ENCODE measurements at places on chromosomes 2 and 18.

DNA sequence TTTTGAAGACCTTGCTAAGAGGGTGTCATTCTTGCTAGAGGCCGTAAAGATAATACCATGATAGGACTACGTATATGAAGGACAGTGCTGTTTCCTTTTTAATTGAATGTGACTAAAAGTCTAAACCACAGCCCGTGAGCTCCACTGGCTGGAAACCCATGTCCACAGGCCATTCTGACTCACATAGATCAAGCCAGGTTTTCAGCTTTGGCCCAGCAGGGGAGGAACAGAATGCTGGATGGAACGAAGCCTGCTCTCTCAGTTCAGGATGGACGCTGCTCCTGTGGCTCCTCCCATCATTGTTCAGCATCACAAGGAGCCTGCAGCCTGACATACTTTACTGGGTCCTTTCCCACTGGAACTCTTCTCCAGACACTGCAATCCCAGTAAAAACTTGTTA, 47.6 kb downstream of the ALPK2 start:
- DNase-seq = no peak

DNA sequence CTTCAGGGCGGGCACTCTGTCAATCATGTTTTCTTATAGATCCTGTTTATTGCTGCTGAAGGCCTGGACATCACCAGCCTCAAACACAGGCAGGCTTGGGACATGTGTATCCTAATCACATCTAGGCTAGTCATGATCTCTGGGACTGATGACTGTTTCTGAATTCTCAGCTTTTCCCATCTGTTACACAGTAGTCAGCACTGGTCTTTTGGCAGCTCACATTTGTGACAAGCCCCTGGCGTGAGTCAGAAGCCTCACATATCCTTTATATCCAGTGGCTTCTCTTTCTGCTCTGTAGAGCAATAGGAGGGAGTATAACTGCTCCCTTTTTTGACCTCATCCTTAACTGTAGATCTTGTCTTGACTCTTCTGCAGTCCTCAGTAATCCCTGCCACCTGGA, 4.5 kb downstream of the SEMA4F start:
- no peak for DNase-seq

GRCh38 chr2:111143107-111143842, 22.6 kb downstream of the BCL2L11 start:
- DNase-seq = no peak

GRCh38 chr2:204669382-204669781, 124.1 kb downstream of the PARD3B start:
- DNase-seq = no peak

- DNase-seq = no peak
Observed at GRCh38 chr18:79445221-79445620, 49.5 kb downstream of the NFATC1 start.

- no peak for DNase-seq
Observed at GRCh38 chr2:222952204-222952603, 91.4 kb downstream of the ACSL3 start.

DNA sequence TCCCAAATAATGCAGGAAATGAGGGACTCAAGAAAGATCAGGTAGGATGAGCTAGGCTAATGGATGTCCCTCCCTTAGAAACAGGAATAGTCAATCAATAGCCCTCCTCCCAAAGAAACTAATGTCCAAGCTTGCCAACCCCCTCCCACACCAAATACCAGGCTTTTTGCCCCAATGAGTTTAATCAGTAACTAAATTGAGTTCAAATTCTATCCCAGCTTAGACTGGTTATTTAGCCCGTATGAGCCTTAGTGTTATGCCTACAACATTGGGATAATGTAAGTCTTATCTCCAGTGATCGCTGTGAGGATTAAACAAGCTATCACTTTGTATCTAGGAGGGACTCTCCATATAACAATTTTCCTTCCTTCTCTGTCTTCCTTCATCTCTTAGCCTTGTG, 310.7 kb downstream of the DPP10 start:
- no peak for DNase-seq

DNA sequence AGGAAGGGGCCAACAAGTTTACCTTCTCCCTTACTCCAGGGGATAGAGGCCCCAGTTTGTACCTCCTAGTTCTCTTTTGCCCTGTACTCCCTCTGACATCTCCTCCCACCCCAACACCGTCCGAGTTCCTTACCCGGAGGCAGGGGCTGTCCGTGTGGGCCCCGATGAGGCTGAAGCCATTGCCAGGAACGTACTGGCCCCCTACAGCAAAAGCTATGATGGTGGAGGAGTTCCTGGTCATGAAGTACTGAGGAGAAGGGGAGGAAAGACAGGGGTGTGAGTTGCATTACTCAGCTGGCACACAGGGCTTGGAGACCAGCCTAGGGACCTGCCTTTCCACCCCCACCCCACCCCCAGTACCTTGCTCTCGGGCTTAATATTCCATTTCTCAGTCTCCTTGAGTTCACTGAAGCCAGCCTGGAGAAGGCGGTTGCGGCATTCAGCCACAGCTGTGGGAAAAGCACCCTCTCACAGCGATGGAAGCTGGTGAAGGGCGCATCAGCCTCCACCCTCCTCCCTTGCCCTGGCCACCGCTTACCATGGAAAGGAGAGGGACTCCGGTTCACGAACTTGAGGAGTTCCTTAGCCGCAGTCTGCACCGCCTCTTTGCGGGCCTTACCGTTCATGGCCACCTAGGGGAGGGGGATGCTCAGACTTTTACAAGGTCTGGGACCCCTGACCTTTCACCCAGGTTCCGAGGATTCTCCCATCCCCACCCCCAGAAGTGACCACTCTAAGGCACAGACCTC, 1.0 kb downstream of the DNPEP start:
- no peak for DNase-seq

- no peak for DNase-seq
Observed at GRCh38 chr2:101803945-101804696, 106.6 kb downstream of the MAP4K4 start.

DNA sequence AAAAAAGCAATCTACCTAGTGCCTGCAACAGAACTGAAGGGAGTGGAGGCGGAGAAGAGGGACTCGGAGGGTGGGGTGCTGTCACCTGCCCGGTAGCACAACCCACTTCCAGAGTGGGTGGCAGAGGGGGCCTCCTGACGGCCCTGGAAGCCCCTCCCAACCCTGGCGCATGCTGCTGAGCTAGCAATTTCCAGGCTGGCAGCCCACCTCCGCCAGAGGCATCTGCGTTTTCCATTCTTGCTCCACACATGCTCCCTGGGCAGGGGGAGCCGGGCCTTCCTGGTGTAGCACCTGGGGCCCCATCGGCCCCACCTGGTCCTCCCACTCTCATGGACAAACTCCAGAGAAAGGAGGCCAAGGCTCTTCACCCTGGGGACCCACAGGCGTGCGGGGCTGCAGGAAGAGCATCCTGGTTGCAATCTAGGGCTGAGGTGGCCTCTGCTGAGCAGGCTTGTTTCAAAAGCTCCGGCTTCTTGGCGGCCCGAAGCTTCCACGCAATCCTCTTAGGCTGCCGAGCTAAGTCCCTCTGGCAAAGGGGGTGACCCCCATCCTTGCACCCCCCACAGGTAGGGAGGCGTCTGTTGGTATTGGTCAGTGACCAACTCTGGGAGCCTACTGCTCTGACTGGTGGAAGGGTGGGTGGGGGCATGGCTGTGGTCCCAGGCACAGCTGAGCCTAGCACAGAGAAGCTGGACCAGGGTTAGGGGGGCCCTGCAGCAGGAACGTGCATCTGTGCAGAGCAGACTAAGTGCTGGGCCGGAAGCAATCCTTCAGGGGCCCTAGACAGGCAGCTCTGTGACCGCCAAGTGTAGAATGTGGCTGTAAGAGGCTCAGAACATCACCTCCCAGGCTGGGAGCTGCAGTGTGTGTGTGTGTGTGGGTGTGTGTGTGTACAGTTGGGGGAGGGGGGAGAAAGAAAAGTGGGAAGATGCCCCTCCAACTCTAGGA, 2.6 kb downstream of the HS6ST1 start:
- no peak for DNase-seq

GRCh38 chr2:28364610-28365009, 28.0 kb upstream of the FOSL2 start:
- no peak for DNase-seq

- DNase-seq = no peak
Observed at GRCh38 chr2:28377195-28377816, 15.4 kb upstream of the FOSL2 start.

- DNase-seq = no peak
Observed at GRCh38 chr2:134975281-134976009, 56.8 kb downstream of the CCNT2 start.

DNA sequence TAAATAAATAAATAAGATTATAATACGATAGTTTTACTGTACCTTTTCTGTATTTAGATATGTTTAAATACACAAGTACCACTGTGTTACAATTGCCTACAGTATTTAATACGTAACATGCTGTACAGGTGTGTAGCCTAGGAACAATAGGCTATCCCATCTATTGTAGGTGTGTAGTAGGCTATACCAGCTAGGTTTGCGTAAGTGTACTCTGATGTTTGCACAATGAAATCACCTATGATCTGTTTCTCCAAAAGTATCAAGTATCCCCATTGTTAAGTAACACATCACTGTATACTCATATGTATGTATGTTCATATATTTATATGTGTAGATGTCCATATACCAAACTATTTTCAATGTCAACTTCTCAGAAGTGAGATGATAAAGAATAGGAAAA, 118.2 kb upstream of the RND3 start:
- no peak for DNase-seq

- DNase-seq = no peak
Observed at GRCh38 chr2:10924859-10925258, 13.1 kb downstream of the KCNF1 start.

GRCh38 chr2:66560683-66561082, 125.8 kb downstream of the MEIS1 start:
- DNase-seq = no peak

- no peak for DNase-seq
Observed at GRCh38 chr2:236795861-236796219, 226.2 kb downstream of the ACKR3 start.

DNA sequence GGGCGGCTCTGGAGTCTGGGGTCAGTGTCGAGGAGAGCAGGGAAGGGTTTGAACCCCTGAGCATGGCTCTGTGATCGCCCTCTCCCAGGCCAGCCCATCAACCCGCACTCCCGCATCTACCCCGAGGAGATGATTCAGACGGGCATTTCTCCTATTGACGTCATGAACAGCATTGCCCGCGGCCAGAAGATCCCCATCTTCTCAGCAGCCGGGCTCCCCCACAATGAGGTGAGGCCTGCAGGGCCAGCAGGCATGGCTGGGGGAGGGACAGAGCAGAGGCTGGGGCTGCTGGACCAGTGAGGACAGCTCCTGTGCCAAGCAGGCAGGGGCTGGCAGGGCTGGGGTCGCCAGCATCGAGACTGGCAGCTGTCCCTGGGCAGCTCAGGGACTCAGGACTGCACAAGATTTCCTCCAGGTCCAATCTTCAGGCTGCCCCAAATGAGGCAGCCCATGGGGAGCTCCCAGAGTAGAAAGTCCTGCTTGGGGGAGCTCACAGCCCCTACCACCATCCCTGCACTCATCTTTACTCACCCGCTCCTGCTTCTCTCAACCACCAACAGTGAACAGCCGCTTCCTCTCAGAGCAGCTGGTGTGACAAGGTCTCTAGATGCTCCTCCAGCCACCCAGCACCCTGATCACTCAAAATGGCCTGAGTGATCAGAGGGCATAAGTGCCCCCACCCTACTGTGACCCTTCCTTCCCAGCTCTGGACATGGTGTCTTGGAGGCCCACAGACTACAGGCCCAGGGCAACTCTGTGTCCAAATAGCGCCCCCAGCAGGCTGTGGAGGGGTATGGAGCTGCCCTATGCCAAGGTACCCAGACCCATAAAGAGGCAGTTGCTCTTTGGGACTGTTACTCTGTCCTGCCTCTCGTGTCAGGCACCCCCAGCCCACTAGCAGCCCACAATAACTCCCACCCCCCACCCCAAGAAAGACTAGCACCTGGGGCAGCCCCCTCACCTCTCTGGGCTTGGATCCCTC, 18.3 kb upstream of the ANKRD53 start:
- no peak for DNase-seq

- DNase-seq = no peak
Observed at GRCh38 chr18:62522178-62522503, 684 bp upstream of the ZCCHC2 start.

- DNase-seq = no peak
Observed at GRCh38 chr2:149988361-149988760, 400.8 kb upstream of the MMADHC start.

DNA sequence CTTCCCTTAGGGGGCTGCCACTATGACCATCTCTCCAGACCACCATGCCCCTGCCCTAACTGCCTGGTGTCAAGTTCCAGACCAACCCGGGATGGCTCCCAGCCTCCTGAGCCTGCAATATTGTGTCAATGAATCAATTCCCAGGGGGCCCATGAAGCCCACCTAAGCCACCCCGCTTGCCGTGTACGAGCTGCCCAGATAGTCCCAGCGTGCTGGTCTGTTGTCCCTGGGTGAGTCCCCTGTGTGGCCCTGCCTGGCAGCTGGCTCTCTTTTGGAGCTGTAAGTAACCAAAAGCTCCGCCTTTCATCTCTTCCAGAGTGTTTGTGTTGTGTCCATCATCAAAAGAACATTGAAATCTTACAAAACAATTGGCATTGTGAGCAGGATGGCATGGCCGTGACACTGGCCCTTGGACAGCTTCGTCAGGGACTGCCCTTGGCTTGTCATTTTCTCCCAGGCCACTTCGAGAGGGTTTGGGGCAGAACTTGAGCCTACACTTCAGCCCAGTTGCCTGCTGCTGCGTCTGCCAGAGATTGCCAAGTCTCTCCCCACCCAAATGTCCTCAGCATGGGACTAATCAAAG, 11.3 kb upstream of the MAL start:
- no peak for DNase-seq

- no peak for DNase-seq
Observed at GRCh38 chr2:46260305-46260704, 36.9 kb upstream of the EPAS1 start.

- no peak for DNase-seq
Observed at GRCh38 chr2:37262522-37262921, 31.1 kb downstream of the NDUFAF7 start.

- no peak for DNase-seq
Observed at GRCh38 chr18:56245866-56246580, 392.4 kb downstream of the TXNL1 start.

DNA sequence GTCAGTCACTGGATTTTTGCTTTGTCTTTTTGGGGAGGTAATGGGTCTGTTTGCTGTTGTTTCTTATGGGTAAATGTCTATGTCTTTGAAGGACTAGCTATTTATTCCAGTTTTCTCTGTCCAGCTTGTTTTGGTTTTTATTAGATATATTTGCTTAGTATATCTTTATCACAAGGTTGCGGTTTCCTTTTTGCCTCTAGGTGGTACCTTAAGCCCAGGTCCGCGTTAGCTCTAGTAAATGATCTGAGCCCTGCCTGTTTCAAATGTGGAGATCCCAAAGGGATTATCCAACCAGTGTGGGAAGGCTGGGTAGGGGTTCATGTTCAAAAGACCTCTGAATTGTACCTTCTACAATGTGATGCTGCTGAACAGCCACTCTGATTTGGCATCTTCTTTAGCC, 114.5 kb downstream of the MYO3B start:
- DNase-seq = no peak

- DNase-seq = no peak
Observed at GRCh38 chr2:40405465-40405864, 46.4 kb downstream of the SLC8A1 start.

GRCh38 chr2:58158481-58158880, 82.6 kb downstream of the FANCL start:
- DNase-seq = no peak

All from amygdala (tissue), 56 donors.